ENCODE measurements at places on chromosomes 1 and 21.

- DNase-seq: no peak
Observed at GRCh38 chr21:43015906-43016540, 41.7 kb downstream of the PKNOX1 start.

- no peak for DNase-seq
Observed at GRCh38 chr1:244161236-244161510, 110.1 kb downstream of the ZBTB18 start.

DNA sequence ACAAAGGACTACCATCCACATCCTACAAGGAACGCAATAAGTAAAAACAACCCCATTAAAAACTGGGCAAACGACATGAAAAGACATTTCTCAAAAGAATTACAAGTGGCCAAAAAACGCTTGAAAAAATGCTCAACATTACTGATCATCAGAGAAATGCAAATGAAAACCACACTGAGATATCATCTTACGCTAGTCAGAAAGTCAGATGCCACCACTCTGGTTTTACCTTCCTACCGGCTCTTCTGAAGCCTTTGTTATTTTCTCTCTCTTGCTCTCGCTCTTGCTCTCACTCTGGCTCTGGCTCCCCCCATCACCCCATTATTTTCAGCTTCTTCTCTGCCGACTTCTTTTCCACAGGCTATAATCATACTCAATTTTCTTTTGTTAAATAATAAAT, 38.8 kb downstream of the VPS45 start:
- DNase-seq: no peak

- DNase-seq: no peak
Observed at GRCh38 chr1:69315823-69316222, 251.9 kb upstream of the LRRC7 start.

GRCh38 chr21:23152130-23152529, 2153.9 kb downstream of the NCAM2 start:
- no peak for DNase-seq

GRCh38 chr1:226485192-226485591, 63.4 kb upstream of the STUM start:
- DNase-seq: no peak

Data from NCI-H446 treated with DMSO at 0.1 percent for 48 hours (cell line).